ENCODE measurements at places on chromosomes 11 and 22.

- no peak for DNase-seq
Observed at GRCh38 chr11:45212566-45213315, 66.3 kb downstream of the PRDM11 start.

DNA sequence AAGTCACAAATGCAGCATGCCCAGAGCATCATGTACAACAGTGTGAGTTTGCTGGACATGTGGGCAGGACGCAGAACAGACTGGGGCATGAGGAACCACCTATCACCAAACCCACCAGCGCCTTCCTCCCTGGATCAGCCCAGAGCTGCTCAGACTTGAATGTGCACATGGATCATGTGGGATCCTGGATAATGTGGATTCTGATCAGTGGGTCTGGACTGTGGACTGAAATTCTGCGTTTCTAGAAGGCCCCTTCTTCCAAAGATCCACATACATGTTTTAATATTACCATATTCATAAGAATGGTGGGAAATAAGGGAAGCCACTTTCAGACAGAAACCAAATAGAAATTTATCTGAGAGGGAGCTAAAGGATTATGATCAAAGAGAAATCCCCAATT, 85.6 kb upstream of the VPREB1 start:
- DNase-seq = no peak

DNA sequence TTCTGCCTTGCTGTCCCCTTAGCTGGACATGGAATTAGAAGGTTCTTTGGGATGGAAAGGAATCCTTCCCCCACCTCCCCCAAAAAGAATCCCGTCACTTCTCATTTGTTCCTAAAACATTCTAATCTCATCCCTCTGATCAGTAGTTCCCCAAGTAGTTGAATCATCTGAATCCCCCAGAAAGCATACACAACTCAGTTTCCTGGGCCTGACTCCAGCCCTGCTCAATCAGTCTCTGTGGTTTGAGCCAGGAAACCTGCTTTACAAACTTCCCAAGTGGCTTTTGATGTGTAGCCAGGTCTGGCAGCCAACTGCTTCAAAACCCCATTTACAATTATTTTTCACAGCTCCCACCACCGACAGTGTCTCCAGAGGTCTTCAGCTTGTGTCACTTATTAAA, 20.2 kb downstream of the C22orf31 start:
- peak; percentile 61 for DNase-seq

- peak; percentile 25 for DNase-seq
Observed at GRCh38 chr11:19929655-19930054, 217.0 kb downstream of the NAV2 start.

- no peak for DNase-seq
Observed at GRCh38 chr11:32434356-32435151, 785 bp downstream of the WT1 start.

GRCh38 chr11:83054001-83054400, 17.7 kb downstream of the RAB30 start:
- DNase-seq = no peak

GRCh38 chr11:67502328-67502979, 2.7 kb downstream of the PITPNM1 start:
- DNase-seq = no peak

- DNase-seq = no peak
Observed at GRCh38 chr22:21780259-21780658, 44.7 kb upstream of the YPEL1 start.

- no peak for DNase-seq
Observed at GRCh38 chr11:70029861-70030380, 48.2 kb upstream of the ANO1 start.

- no peak for DNase-seq
Observed at GRCh38 chr11:134038897-134039470, 29.9 kb upstream of the JAM3 start.

DNA sequence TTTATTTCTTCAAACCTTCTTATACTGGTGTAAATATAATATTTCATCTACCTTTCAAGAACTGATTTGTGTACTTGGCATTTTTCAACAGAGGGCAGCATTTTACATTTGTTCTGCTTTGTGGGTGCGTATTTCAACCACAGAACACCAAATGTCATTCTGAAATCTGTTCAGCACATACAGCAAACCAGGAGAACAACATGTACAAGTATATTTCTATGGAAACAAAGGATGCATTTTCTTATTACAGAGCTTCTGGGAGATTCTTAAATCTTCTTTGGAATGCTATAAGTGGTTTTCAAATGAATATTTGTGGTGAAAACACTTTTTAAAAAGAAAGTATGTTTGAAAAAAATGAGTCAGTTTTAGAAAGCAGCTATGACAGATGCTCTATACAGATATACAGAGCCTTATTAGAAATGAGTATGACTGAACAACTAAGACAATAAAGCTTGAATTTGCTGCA, 946.0 kb downstream of the FAM181B start:
- DNase-seq = peak; percentile 40

- no peak for DNase-seq
Observed at GRCh38 chr11:9675691-9676090, 11.8 kb downstream of the SWAP70 start.

DNA sequence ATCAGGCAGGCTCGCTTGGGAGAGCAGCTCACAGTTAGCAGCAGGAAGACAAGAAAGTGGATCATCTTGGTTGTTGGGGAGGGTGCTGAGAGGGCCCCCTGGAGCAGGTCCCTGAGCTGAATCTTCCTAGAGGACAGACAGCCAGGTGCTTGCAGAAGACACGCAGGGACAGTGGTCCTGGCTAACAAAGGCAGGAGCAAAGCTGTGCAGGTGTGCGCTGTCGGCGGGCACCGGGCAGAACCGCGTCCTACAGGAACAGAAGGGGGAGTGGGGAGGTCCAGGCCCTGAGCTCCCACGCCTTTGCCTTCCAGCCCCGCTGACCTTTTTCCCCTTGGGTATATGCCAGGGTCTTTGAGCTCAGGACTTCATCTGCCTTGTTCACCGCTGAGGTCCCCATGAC, 30.1 kb upstream of the PARVB start:
- DNase-seq = no peak
